ENCODE measurements at places on chromosomes 2 and 18.

DNA sequence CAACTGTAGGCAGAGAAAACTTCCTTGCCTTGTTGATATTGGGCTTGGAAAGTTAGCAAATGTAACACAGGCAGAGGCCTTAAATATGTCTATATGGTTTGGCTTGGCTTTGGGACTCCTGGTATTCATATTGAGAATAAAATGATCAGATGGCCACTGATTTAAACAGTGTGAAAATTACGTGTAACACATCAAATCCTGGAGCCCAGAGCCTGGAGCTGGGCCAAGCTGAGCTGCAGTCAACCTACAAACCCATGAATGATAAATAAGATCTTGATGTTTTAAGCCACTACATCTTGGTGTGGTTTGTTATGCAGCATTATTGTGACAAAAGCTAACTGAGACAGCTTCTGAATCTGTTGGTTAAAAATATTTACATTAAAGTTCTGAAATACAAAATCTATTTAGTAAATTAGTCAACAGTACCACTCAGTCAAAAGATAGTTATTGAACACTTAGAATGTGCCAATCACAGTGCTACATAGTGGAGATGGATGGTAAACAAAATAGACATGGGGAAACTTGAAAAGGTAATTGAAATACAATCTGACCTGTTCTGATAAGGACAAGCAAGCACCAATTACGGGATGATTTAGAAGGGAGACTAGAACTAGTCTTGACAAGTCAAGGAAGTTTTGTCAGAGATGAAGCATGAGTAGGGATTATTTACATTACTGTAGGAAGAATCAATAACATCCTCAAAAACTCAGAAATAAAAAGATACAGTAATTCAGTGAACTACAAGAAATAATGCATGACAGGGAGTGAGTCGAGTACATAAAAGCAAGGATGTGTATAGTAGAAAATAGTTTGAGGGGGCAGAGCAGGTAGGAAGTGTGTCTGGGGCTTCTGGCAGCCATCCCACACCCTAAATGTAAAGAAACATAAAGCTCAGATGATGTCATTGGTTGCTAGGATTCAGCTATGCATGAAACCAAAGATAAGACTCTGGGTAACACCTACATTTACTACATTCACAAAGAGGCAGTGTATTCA is 157.7 kb downstream of the HNMT start:
- no peak for DNase-seq

- DNase-seq: no peak
Observed at GRCh38 chr2:98072442-98072841, 14.5 kb upstream of the VWA3B start.

GRCh38 chr2:65420712-65421431 is 11.5 kb downstream of the SPRED2 start:
- no peak for DNase-seq

GRCh38 chr2:160252278-160252887 is 52.3 kb upstream of the ITGB6 start:
- no peak for DNase-seq

DNA sequence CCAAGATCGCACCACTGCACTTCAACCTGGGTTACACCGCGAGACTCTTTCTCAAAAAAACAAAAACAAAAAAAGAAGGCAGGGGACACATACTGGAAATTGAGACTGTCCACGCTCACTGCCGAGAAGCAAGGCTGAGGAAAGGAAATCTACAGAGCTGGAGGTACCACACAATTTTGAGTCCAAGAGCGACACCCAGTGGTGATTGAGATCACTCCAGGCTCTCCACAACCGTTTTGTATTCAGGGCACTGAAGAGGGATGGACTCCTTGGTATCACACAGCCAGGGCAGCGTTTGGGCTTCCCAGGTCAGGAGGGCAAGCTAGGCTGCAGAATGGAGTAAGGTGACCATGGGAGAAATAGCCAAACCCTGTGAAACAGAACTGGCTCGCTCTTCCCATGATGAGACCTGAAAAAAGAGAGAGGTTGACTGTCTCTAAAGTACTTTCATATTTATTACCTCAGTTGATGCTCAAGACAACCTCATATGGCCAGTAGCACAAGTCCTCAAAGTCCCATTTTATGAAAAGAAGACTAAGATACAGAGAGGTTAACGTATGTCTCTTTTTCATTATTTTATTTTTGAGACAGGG is 74.5 kb upstream of the YPEL5 start:
- DNase-seq: peak; percentile 77

- no peak for DNase-seq
Observed at GRCh38 chr2:207037896-207038295, 98.6 kb downstream of the CPO start.

DNA sequence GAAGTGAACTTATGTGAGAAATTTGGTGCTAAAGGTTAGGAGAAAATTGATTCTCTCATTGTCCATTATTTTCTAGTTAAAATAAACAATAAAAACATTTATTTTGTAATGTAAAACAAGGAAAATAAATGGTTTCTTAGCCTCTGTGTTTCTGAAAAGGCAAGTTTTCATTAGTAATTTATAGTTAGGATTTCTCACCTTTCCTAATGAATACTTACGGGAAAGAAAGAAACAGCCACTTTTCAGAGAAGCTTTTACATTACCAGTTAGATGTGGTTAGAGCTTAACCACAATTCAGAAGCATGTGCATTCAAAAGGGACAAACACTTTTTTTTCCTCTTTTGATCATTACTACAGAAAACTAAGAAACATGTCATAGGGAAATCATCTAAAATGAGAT is 18.8 kb downstream of the NEMP2 start:
- no peak for DNase-seq

- no peak for DNase-seq
Observed at GRCh38 chr18:76640438-76640837, 145.4 kb upstream of the ZNF516 start.

DNA sequence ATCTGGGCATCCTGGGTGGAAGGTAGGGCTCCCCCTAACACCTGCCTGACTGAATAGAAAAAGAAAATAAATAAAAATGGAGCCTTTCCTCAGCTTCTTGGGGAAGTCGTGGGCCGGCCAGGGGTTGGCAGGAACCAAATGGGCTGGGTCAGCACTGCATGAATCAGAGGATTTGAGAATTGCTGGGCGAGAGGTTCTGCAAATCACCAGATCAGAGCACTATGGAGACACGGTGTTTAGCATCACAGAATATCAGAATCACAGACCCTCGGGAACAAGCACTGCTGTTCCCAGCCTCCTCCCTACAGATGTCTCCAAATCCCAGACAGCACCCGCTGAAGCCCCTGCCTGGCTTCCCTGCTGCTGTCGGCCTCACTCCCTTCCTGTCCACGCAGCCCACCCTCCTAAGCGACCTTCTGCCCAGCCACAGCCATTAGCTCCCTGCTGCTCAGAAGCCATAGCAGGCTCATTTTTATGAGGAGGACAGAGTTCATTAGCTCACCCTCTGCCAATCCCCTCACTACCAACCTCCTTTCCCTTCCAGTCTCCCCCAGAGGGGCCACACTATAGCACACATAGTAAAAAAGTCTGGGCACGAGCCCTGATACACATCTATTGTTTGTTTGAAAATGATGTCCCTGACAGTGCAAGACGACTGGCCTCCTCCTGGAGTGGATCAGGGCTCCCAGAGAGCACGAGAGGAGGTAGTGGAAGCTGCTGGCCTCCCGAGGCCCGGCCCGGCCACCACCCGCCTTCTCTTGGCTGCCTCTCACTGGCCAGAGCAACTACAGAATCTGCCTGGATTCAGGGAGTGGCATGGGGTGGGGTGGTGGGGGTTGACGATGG is 64.6 kb upstream of the TAF1B start:
- DNase-seq: no peak

DNA sequence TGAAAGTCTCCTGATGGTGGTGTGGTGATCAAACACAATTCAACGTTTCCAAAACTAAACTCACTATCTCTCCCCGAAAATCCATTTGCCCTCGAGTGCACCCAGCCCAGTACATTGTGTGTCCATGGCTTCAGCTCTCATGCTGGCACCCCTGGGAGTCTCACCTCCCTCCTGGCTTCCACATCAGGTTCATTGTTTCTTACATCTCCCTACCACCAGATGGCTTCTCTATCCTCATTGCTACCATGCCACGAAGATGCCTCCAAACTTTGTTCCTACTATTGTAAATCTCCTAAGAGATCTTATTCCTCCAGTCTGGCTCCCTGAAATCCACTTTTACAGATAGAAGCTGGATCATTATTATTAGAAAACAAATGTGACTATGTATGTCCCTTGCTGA is 197.0 kb downstream of the MYT1L start:
- no peak for DNase-seq

DNA sequence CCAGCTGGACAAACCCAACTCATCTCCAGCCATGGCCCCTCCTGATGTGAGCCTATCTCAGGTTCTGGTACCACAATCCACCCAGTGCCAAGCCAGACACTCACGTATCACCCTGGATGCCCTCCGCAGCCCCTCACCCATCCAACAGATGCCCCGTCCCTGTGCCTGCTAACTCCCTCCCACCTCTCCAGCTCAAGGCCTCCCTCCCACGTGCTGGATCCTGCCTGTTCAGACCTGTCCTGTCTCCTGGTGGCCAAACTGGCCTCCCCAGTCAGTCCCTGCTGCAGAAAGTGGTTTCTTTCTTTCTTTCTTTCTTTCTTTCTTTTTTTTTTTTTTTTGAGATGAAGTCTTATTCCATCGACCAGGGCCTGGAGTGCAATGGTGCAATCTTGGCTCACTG is 86.2 kb downstream of the RRM2 start:
- no peak for DNase-seq

DNA sequence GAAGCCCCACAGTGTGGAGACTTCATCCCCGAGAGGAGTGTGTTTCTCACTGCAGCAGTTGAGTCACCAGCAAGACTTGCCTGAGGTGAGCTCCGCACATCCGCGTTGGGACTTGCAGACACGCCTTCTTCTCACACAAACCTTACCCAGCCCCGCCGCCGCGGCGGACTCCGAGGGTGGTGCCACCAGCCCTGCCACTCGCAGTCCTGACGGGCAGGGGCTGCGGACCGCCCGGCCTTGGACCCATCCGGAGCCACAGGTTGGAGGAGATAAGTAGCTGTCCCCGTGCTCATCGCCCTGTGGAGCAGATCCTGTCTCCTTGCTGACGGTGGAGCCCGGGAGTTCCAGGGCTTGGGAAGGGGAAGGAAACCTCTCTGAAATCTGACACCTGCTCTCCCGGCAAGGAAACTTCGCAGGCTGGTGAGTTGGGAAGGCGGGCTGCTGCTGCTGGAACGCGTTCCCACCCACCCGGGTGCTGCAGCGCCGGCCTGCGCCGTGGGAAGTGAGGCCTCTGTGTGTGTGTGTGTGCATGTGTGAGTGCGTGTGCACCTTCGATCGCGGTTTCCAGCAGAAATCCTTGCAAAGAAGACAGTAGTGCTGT is at the start of gene RAB27B:
Gene RAB27B, plus strand, starts transcription at position 197 of the 601 bp plus-strand sequence. CDS start 49,109 bp downstream, outside the sequence.
- DNase-seq: peak; percentile 75

DNA sequence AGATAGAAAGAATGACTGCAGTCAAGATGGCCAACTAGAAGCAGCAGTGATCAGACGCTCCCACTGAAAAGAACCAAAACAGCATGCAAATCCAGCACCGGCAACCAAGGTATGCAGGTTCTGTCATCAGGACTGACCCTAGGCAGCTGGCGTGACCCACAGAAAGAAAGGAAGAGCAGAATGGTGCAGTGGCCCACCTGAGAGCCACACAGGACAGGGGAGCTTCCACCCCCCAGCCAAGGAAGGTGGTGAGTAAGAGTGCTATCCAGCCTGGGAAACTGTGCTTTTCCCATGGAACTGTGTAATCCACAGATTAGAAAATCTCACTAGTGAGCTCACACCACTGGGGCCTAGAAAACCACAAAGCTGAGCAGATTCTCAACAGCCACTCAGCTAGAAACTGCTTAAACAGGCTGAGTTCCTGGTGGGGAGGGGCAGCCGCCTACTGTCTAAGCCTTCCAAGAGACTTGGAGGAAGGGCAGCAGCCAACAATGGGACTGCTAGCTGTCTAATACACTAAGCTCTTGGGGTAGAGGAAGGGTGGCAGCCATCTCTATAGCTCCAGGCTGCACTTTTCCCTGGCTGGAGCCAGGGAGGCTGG is 127.9 kb downstream of the EVA1A start:
- DNase-seq: no peak

- DNase-seq: no peak
Observed at GRCh38 chr2:105380432-105381100, 18.3 kb downstream of the FHL2 start.

- no peak for DNase-seq
Observed at GRCh38 chr18:7336623-7337022, 105.7 kb downstream of the LRRC30 start.

DNA sequence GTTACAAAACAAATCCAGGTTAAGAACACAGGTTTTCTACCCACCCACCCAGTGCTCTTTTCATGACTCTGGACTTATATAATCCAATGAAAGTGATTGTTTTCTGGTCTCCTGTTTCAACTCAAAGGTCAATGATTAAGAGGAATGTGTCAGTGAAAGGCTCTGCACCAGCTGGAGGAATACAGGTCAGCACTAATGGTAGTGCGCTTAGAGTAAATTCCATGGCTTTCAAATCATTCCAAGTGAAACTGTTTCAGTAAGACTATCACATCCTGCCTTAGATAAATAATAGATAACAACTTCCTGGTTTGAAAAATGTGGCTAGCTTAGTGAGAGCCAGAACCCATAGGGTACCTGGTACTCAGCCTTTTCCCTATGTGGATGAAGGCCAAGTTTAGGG is 47.8 kb downstream of the SLC9A4 start:
- no peak for DNase-seq

DNA sequence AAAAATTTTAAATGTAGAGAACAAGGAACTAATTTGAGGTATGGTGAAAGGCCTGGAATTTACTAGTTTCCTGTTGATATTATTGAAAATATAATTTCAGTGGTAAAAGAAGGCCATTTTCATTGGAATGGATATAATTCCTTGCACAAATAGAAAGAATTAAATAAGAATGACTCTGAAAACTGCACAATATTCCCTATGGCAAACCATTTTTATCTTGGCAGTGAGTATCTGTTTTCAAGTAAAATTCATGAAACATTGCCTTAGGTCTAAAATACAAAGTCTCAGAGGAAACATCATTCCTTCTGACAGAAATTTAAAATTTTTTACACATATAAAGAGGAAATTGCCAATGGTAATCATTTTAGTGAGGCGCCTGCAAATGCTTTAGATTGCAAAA is 1468.3 kb downstream of the LRP1B start:
- DNase-seq: no peak

- no peak for DNase-seq
Observed at GRCh38 chr2:163182764-163183354, 344.3 kb upstream of the KCNH7 start.

DNA sequence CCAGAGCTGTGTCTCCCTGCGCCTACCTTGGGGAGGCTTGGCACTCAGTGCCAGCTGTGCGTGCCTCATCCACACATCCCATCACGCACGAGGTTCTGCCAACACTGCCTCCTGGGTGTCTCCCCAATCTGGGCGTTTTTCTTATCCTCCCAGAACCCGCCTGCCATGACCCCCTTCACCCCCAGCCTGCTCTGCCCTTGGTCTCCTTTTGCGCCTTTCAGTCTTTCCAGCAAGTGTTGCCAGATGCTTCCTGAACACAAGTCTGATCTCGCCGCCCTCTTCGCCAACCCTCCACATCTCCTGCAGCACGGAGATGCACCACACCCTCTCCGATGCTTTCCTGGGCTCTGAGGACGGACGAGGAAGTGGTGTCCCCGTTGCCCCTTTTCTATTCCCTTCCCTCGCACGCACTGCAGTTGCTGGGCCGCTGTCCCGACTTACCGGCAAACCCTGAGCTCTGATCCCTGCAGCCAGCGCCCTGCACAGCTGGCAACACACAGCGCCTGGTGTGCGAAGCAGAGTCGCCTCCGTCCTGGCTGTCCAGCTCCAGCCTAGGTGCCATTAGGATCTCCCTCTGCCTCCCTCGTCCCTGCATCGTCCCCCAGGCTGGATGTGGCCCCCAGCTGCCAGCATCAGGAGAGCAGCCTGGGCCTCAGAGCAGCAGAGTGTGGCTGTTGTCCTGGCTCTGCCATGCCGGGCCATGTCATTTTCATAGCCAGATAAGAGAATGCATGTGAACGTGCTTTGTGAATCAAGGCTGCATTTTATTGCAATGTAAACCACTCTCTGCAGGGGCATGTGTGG is 22.6 kb upstream of the ALLC start:
- no peak for DNase-seq

All from activated CD4-positive, alpha-beta T cell treated with anti-CD3 and anti-CD28 coated beads, Interleukin-2, amount 10 ng/mL, durations not matched to agents 7 days and 5 days (primary cell).